Left lung (tissue), 14 donors: ENCODE measurements at places on chromosomes 16 and 17. TPM values are rescaled to one million over a fixed set of nuclear protein-coding genes. Genes with fewer than 3 reads are reported as not detected.

DNA sequence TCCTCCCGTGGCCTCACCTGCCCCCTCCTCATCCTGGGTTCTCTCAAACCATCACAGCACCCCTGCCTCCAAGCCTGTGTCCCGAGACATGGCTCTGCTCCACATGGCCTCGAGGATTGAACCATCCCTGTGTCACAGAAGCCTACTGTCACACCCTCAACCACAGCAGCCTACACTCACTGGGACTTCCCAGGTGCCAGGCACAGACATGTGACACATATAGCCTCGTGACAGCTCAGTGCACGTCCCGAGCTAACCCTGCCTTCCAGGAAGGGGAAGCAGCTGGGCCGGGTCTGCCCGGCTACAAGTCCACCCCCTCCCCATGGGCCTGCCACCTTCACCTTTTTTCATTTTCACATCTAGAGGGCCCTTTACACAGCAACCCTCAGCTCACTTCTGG is 238.3 kb downstream of the CPPED1 start:
- no peak for DNase-seq

DNA sequence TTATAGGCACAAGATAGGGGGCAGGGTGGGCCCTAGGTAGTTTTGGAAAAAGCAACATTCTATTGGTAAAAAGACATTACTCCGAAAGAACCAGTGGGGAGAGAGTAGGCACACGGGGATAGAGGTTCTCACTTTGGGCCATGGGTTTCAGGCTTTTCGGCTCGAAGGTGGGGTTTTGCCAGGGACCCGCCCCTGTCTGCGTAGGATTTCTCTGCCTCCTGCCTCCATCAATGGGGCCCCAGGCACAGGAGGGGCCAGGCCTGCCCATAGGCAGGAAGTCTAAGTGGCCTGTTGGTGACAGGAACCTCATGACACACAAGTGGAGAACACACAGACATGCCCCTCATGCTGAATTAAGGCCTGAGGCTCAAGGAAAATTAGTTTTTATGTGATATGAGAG is 57.5 kb downstream of the RNF213 start:
- DNase-seq, result no peak

The TBC1D3H gene
- polyA plus RNA-seq, result not detected

GRCh38 chr17:38984666-38985065 is 17.5 kb upstream of the FBXO47 start:
- no peak for DNase-seq

DNA sequence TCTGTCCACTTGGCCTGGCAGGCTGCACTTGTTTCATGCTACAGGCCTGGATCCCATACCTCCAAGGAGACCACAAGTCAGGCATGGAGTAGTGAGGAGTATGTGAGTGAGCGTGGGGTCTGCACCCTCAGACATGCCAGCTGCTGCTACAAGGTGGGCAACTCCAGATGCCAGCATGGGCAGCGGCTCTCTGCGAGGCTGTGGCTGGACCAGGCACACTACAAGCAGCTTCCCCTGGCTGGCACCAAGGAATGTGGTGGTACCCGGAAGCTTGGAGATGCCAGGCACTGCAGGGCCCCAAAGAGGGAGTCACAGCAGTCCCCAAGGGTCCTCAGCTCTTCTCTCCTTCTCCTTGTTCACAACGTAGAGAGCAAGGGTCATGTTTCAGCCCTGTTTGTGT is 16.1 kb upstream of the DNAH9 start:
- no peak for DNase-seq

DNA sequence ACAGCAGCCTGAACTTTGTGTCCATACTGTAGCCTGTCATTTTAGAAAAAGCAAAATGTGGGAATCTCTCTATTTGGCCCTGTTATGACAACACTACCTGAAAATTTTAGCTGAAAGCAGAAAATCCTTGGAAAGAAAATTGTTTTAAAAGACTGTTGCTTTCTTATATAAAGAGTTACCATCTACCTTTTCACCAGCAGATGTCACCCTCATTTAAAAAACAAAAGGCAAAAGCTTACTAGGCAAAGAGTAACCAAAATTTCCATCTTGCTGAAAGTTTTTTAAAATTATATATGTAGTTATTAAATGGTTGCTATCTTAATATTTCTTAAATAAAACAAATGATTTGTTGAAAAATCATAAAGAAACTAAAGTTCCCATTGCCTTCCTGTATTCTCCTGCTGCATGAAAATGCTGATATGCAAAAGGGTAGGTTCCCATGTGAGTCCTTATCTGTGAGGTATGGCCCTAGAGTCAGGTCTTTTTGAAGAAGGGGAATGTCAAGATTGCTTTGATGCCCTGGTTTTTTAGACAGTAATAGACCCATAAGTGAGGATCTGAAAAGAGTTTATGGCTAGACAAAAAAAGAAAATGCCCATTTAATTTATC is 61.0 kb downstream of the TNRC6C start:
- no peak for DNase-seq

DNA sequence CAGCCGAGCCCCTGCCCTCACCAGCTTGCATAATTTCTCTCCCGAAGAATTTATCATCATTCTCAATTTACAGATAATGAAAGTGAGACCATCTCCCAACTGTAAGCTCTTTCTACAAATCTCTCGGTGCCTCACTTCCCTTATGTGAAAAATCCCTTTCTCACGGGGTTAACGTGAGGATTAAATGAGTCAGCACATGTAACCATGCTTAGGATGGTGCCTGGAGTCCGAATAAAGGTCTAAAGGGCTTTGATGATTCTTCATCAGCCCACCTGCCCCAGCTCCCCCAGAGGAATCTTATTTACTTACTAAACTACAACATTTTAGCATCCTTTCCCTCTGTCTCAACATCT is 24.8 kb upstream of the PIK3R6 start:
- DNase-seq, result no peak

- DNase-seq, result no peak
Measured at GRCh38 chr17:65370669-65371131, 190.7 kb downstream of the AXIN2 start.

The HNF1B gene
- 36.0 TPM for polyA plus RNA-seq

GRCh38 chr16:56950881-56951771 is 10.6 kb upstream of the CETP start:
- no peak for DNase-seq
